ENCODE measurements at places on chromosomes 13 and 19. TPM values are rescaled to one million over a fixed set of nuclear protein-coding genes. Genes with fewer than 3 reads are reported as not detected.

PLK5 gene
- 0.45 TPM for polyA plus RNA-seq

PCP2 gene
- polyA plus RNA-seq: 0.42 TPM

RINL gene
- polyA plus RNA-seq: 6.0 TPM

TSSK6 gene
- 1.4 TPM for polyA plus RNA-seq

LSR gene
- 60.5 TPM for polyA plus RNA-seq

BCAM gene
- polyA plus RNA-seq: 663 TPM

MIR17HG gene
- polyA plus RNA-seq: 3.2 TPM

PRKCG gene
- polyA plus RNA-seq: 0.43 TPM

LILRB3 gene
- 1.0 TPM for polyA plus RNA-seq

ZNF835 gene
- 4.4 TPM for polyA plus RNA-seq

CGB3 gene
- polyA plus RNA-seq: not detected

ING1 gene
- polyA plus RNA-seq: 30.8 TPM

CDX2 gene
- polyA plus RNA-seq: not detected

GRIN2D gene
- polyA plus RNA-seq: 0.33 TPM

ZNF418 gene
- 21.9 TPM for polyA plus RNA-seq

YJU2 gene
- polyA plus RNA-seq: 26.6 TPM

APLP1 gene
- 24.2 TPM for polyA plus RNA-seq

DNA sequence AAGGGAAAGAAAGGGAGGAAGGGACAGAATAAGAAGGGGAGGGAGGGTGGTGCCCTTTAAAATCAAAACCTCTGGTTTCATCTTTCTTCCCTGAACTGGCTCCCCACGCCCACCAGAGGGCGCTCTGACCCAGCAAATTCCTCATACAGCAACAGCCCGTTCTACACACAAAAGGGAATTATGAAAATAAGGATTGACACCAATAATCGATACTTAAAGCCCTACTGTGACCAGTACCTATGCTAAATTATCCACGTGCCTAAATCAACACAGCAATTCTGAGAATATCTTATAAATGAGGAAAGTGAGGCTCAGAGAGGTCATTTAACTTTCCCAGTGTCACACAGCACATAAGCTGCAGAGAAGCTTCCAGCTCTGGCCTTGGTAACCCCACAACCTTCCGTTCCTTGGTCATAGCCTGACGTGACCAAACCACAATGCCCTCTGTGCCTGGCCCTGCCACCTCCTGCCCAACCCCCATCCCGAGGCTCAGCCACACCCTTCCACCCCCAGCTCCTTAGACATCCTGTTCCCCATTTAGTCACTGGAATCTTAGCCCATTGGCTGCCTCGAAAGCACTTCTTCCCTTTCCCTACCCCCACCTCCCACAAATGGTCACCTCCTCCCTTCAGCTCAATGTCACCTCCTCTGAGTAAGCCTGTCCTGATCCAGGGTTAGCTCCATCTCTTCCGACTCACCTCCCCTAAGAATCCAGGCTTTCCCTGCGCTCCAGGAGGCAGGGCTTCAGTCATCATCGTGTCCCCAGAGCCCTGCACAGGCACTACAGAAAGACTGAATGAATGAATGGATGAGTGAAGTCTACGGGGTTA is 34.2 kb upstream of the PNMA8B start:
- no peak for DNase-seq

- no peak for DNase-seq
Observed at GRCh38 chr19:16458391-16459341, 13.1 kb downstream of the EPS15L1 start.

DNA sequence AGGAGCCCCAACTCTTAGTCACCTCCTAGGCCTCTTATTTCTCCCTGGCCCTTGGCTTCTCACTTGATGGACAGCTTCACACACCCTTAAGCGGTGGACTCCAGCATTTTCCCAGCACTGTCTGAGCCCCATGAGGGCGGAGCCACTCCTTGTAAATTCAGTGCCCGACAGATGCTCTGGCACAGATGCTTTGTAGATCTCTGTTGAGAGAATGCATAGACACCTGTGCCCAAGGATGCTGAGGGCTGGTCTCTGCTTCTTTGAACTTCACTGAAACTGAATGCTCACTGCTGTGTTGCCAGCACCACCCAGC is 3.3 kb downstream of the SYCN start:
- no peak for DNase-seq

DNA sequence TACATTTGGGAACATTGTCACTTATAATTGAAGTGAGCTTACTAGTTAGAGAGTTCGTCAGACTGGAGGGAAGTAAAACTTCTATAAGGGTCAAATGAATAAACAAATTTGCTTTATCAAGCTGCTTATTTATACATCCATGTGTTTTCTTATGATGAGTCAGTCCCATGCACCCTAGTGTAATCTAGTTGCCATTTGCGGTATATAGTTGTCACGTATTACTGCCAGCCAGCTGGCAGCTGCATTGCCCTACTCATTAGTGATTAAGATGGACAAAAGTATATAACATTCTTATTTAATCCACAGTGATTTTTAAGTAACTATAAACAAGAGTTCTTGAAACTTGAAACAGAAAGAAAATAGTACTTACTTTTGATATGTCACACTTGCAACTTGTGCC is 182.4 kb downstream of the GPC6 start:
- DNase-seq: no peak

DNA sequence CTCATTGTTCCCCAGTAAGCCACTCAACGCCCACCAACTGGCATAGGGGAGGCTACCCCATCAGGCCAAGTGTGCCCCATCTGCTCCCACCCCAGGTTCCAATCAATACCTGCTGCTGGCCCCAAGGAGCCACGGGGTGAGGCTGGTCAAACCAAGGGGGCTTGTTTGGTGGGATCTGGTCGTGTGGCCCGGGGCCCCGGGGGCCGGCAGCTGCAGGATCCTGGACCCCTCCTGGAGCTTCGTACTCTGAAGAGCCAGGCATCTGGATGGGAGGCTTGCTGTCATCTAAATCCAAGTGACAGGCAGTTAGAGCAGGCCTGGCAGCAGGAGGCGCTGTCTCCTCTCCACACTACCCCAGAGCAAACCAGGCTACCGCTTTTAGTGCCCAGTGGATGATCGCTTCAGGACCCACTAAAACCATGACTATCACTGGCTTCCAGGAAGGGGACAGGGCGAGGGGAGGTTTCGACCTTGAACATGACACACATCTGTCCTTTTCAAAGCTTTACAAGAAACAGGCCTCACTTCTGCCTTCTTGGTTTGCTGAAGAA is 14.2 kb downstream of the CHERP start:
- no peak for DNase-seq

DNA sequence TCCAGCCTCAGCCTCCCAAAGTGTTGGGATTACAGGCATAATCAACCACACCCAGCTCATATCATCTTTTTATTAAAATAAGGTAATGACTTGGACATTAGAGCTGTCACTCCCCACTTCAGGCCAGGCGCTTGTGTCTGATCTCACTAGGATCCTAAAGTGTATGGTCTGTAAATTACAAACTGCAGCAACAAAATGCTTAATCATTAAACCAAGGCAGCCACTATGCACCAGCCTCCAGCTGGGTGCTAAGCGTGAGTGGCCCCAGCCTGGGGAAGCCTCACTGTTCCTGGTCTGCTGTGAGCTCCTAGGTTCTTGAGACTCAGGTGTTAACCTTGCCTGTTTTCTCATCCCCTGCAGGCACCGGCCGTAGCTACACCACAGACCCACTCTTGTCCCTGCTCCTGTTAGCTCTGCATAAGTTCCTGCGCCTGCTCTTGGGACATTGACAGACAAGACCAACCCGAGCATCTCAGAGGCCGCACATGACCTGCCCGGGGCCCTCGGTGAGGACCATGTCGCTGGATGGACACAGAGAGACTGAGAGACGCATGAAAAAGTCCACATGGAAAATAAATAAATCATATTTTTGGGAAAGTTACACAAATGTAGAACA is 37.8 kb downstream of the VSTM2B start:
- DNase-seq: no peak

- no peak for DNase-seq
Observed at GRCh38 chr13:112894423-112894672, 74.7 kb upstream of the MCF2L start.

DNA sequence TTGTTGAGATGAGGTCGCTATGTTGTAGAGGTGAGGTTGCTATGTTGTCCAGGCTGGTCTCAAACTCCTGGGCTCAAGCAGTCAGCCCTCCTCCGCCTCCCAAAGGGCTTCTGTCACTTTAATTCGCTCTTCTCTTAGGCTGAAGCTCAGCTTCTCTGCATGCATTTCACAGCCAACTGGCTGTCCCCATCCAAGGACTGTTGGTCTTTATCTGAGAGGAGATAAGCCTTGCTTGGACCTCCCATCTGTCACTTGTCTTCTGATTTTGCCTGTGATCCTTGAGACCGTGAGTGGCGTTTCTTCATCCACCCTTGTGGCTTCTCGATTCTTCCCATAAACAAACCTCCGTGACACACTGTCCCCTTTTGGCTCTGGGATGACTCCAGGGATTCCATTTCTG is 24.4 kb downstream of the CERS1 start:
- no peak for DNase-seq

DNA sequence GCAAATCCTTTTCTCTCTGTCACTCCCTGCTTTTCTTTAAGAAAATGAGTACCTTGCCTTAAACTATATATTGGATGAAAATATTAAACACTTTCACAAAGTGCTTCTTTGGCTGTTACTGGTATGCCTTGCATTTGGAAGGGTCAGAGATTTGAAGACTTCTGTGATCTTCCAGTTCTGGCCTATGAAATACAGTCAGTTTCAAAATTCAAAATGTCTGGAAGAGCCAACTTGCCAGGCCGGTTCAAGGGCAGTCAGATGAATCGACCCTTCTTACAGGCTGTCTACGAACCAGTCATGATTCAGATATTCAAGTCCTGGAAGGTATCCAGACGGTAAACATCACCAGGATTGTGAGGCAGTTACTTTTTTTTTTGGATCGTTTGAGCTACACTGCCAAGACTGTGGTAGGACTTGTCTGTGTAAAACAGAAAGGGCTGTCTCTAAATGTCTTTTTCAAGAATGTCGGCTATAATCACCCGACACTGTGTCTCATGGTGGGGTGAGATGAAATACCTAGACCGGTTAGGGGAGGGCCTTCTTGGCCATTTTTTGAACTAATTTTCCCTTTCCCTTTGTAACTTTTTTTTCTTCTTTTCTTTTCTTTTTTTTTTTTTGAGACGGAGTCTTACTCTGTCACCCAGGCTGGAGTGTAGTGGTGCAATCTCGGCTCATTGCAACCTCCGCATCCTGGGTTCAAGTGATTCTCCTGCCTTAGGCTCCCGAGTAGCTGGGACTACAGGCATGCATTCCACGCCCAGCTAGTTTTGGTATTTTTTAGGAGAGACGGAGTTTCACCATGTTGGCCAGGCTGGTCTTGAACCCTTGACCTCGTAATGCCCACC is 11.2 kb downstream of the ACTN4 start:
- peak; percentile 84 for DNase-seq

DNA sequence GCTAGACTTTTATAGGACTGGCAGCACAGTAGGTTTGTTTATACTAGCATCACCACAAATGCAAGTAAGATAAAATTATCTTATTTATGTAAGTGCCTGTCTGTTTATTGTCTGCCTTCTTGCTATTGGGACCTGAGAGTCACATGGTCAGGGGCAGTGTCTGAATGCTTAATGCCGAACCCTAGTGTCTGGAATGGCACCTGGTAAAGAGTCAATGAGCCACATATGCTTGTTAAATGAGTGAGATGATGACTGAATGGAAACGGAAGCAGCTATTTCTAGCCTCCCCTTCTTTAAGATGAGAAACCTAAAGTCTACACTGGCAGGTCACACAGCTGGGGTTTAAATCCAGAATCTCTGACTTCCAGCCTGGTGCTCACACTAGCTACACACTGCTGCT is 92.2 kb downstream of the STOML3 start:
- no peak for DNase-seq

DNA sequence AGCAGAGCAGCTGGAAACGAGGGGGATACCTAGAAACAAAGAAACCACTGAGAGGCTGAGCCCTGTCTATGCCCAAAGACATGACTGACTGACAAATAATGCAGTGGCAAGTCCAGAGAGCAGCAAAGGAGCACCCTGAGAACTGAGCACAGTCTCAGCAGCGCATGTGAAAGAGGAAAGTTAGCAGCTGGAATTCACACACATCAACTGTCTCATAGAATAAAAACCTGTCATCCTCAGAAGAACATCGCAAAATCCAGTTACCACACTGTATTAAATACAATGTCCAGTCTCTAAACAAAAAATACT is 24.1 kb upstream of the DLEU7 start:
- no peak for DNase-seq

GRCh38 chr19:35740108-35740422 is 2.2 kb downstream of the IGFLR1 start:
- no peak for DNase-seq

DNA sequence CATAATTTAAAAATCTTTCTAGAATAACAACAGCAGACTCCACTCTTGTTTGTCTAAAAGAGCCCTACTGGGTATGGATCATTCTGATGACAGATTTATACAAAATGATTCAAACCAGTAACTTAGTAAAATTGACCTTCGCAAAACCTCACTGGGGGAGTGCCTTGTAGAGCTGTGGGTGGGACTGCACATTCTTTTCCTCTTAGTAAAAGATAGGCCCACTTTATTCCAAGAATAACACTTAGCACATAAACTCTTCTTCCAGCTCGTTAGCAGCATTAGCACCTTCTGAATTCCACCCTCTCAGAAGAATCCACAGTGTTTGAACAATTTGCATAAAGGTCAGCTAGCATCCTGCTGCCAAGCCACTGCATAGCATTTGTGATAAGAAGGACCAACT is 106.8 kb downstream of the STOML3 start:
- no peak for DNase-seq

GRCh38 chr19:13284929-13285928 is 135.0 kb downstream of the IER2 start:
- DNase-seq: no peak

GRCh38 chr13:77811381-77811780 is 107.2 kb downstream of the EDNRB start:
- no peak for DNase-seq

- peak; percentile 77 for DNase-seq
Observed at GRCh38 chr13:42039946-42040729, 8.3 kb upstream of the DGKH start.

- DNase-seq: no peak
Observed at GRCh38 chr19:38284422-38284821, 19.6 kb upstream of the C19orf33 start.

GRCh38 chr13:107665926-107666458 is 549.3 kb downstream of the LIG4 start:
- DNase-seq: no peak

GRCh38 chr19:23403581-23404324 is 8.5 kb upstream of the ZNF91 start:
- DNase-seq: no peak

- no peak for DNase-seq
Observed at GRCh38 chr13:100535426-100536135, 53.0 kb downstream of the GGACT start.

- no peak for DNase-seq
Observed at GRCh38 chr13:42393573-42394360, 121.8 kb downstream of the AKAP11 start.

- no peak for DNase-seq
Observed at GRCh38 chr13:21777166-21777565, 106.3 kb downstream of the FGF9 start.

DNA sequence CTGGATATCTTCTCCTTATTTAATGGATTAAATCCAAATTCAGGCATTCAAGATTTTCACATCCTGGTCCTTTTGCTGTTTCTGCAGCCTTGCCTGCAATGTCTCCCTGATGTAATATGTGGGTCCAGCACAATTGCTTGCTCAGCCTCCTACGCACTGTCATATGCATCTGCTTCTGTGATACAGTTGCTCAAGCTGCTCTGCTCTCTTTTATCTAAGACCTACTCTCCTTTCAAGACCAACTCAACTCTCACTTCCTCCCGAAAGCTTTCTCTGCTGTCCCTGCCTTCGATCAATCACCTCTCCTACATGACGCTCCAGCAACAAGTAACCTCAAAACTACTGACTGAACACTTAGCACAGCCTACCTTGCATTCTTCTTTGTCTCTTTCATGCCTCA is 138.2 kb downstream of the DCLK1 start:
- DNase-seq: no peak

Measured in renal cortex interstitium (tissue), 15 donors.